Pancreas (tissue), 10 donors: ENCODE measurements at places on chromosomes 3 and 15. TPM values are rescaled to one million over a fixed set of nuclear protein-coding genes. Genes with fewer than 3 reads are reported as not detected.

DNA sequence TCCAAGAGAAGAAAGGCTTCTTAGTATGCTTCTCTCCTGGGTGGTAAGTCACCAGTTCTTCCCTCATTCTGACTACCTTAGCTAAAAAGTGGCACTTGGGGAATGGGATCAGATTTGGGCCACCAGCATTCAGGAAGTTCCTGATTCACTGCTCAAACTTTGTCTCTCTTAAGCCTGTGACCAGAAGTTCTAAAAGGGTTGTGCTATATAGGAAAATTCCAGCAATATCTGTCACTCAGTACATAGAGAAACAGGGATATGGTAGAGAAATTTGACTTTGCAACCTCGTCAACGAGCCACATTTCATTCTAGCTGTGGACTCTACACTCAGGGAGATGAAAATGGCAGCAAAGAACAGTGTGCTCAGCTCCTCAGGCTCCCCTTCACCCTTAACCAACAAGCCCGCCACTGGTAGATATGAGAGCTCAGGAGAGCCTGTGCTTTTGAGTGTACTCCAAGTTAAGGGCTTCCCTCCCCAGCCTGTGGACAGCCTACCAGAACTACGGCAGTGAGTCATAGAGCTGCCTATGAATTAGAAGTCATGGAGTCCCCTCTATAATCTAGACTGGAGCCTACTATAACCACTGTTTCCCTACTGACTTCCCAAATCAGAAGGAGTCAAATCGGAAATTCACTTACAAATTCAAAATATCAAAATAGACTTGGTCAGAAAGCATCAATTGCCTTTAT lies 52.6 kb upstream of the MYO5C start:
- no peak for DNase-seq

DNA sequence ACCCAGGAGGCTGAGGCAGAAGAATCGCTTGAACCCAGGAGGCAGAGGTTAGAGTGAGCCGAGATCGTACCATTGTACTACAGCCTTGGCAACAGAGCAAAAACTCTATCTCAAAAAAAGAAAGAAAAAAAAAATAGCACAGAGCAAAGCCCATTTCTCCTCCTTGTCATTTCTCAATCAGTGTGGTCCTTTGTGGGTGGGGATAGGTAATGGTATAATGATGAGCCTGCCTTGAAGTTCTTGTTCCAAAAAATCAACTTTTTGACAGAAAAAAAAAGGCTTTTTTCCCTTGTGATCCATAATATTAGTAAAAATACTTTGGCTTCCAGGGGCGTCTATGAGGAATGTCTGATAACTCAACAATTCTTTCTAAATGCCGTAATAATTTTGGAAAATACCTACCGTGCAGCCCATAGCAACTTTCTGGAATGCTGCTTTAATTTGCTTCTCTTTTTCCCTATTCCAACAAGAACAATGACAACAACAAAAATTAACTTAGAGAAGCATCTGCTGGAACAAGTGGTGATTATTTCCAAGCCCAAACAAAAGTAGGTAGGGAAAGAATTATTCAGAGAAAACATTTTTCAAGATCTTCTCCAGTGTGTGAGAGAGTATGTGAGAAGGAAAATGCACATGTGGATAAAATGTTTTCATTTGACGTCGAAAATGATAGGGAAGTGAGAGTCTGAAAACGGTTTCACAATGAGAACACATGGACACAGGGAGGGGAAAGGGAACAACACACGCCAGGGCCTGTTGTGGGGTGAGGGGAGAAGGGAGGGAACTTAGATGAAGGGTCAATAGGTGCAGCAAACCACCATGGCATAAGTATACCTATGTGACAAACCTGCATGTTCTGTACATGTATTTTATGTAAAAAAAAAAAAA lies 337.8 kb downstream of the RBMS3 start:
- no peak for DNase-seq

DNA sequence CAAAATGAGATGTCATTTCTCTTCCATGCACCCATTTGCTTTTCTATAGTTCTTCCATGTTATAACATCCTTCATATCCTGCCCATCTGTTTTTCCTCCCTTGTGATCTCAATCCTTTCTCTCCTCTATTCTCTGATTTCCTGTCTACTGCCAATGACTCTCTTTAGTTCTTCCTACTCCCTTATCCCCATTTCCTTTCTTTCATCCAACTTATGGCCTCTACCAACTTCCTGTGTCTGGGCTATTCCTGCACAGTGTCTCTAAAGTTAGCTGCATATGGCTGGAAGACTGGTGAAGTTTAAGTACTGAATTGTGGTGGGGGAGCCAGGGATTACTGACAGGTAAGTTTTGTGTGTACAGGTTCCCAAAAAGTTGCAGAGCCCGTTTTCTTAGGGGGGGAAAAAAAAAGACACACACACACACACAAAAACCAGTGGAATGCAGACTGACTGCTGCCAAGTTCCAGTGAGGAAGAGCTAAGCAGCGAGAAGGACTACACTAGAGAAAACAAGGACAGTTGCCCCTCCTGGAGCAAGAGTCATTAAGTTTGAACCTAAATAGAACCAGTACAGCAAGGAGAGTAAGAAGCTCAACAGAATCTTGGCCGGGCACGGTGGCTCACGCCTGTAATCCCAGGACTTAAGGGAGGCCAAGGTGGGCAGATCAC lies 28.8 kb downstream of the XRN1 start:
- DNase-seq = no peak

GRCh38 chr3:42999212-42999611 lies 20.1 kb downstream of the GASK1A start:
- DNase-seq = no peak

DNA sequence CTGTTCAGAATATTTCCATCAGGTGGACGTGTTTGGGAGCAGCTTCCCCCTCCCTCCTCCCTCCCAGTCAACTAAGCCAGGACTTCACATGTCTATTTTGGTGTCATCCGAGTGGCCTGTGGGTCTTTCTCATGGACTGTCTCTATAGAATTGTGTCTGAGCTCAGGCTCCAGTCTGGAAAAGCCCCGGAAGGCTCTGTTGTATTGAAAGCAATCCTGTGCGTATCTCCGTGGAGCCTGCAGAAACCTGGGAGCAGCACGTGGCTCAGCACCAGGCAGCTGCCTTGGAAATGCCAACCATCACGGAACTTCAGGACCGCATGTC lies 25.2 kb downstream of the COLQ start:
- no peak for DNase-seq

DNA sequence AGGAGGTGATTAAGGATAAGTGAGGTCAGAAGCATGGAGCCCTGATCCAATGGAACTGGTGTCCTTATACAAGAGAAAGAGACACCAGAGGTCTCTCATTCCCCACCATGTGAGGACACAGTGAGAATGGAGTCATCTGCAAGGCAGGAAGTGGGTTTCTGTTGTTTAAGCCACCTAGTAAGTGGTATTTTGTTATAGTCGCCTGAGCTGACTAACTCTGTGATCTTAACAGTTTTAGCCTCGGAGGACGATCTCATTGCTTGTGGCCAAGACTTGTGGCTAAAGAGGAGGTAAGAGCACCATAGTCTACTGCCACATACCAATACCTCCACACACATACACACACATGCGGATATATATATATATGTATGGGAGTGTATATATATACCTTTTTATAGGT lies 73.8 kb downstream of the MCTP2 start:
- DNase-seq = no peak

DNA sequence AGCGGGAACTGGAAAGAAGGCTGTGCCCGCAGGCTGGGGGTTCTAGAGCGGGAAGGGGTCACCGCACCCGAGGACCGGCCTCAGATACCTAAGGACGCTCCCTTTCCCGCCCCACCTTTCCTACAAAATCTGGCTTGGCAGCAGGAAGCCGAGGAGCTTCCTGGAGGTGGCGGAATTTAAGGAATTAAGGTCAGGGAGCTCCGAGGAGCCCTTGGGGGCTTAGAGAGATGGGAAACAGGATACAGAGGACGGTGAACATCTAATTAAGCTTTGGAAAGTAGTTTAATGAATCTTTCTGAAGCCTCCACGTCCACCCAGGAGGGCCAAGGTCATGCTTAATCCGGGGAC lies 507 bp upstream of the AP3B2 start:
- no peak for DNase-seq

- DNase-seq = no peak
Measured at GRCh38 chr3:52645549-52645948, 40.2 kb downstream of the PBRM1 start.

DNA sequence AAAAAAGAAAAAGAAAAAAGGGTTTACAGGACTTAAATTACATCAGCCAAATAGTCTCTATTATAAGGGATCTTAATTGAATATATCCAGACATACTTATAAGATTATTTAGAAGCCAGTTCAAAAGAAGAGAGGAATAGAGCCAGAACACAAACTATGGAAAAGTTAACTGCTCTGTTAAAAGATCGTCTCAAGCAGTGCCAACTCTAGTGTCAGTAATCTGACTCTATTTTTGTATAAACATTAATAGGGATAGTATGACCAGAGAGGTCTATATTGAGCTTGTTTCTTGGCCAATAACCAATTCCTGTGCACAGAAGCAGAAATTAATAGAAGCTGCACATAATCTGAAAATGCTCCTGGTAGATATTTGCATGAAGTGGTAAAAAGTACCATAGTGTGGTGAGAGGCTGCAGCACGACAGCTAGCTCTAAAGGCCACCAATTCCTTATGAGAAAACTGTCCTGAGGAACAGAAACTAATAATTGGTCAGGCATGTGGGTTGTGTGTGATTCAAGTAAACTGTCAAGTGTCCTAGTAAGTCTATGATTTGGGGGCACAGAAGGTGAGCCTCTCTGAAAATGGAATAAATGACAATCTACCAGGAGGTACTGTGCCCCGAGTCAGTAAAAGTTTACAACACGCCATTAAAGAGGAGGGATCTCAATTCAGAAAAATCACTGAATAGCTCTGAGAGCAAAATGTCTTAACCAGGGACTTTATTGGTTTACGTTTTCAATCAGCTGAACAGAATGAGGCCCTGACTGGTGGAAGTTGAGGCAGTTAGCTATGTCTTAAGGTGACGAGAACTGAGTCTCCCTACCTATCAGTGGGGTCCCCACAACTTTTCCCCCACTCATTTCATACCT lies 51.5 kb upstream of the NANOGP8 start:
- DNase-seq = no peak

- no peak for DNase-seq
Measured at GRCh38 chr3:188452158-188452772, 298.3 kb downstream of the LPP start.

GRCh38 chr3:124158168-124158881 lies 166.4 kb upstream of the ROPN1 start:
- no peak for DNase-seq

DNA sequence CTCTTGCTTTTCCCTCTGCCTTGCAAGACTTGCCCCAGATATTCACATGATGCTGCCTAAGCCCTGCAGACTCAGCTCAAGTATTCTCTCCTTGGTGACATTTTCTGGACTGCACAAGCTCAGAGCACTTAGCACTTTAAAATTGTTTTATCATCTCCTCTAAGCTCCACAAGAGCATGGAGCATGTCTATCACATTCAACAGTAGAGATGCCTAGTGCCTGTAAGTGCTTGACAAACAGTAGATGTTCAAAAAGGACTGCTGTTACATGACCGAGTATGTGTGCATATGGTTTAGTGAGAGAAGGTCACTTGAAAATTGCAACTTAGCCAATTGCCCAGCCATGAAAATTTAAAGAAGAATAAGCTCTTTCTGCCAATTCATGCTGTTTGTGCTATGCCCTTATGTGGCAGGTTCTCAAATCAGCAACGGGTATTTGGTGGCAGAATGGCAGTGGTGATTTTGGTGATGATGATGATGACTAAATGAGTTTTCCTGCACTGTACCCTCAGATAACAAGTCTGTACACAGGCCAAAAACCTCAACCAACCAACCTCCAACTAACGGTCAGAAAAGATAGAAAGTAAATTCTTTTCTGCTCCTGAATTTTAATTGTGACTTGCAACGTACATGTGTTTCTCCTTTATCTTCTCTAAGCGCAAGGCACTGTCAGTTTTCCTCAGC lies 647.2 kb upstream of the UBE2E2 start:
- DNase-seq = no peak

DNA sequence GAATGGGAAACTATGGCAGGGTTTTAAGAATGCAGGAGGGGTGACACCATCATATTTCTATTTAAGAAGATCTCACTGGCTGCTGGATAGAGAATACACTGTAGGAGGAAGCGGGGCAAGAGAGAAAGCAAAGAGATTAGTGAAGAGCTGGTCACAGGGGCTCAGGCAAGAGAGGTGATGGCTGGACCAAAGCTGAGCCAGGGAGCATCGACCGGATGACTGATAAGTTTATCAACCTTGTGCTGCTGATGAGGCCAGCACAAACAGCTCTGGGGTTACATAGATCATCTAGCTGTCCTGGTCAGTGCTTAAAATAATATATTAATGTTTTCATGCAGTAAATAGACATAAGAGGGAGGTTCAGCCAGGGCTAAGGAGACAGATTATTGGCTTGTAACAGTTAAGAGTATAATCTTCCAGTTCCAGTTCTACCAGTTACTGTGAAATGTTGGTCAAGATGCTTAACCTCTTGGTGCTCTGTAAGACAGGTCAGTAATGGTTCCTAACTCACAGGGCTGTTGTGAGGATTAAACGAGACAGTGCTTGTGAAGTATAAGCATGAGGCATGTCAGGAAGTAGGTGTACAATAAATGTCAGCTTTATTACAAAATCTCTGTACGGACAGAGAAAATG lies 201.0 kb upstream of the FEZF2 start:
- no peak for DNase-seq

DNA sequence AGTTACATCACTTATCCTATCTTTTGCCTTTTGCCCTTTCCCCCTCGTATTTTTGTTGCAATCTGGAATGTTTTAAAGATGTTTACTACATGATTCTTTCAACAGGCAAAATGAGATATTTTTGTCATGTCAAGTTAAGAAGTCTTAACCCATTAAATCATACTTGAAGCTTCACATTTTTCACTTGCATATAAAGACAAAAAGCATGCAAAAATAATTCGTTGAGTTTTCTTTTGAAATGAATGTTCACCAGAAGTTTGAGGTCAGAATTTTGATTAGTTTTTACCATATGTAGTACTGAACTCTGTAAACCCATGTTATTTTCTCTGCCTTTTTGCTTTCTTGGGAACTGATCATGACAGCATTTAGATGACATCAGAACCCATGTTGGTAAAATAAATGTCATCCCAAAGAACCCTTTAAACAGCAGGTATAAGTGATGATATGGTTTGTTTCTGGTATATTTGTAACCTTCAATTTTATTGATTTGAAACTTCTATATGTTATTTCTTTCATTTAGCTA lies 188.5 kb downstream of the GHSR start:
- DNase-seq = no peak

DNA sequence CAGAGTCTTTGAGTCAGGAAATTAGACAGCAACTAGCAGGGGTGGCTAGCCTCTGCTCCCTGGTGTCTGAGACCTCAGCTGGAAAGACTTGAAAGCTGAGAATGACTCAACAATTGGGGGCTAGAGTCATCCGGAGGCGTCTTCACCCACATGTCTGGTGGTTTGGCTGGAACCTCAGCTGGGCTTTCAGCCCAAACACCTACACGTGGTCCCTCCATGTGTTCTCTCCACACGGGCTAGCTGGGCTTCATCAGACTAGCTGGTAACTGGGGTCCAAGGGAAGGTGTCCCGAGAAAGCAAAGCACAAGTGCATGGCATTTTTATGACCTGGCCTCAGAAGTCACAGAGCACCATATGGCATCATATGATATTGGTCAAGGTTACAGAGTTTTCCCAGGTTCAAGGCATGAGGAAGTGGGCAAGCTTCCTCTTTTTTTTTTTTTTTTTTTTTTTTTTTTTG lies 19.9 kb upstream of the ABHD2 start:
- DNase-seq = no peak

TMEM158 gene
- 1.3 TPM for total RNA-seq

GOLGA8T gene
- total RNA-seq = not detected

ZNF774 gene
- 5.1 TPM for total RNA-seq

SLC22A13 gene
- total RNA-seq = 0.43 TPM

GRK7 gene
- total RNA-seq = not detected

LRRC2 gene
- 1.7 TPM for total RNA-seq

LSMEM2 gene
- total RNA-seq = not detected

PRTG gene
- total RNA-seq = 0.35 TPM

TTC21A gene
- total RNA-seq = 3.1 TPM

PRSS50 gene
- 0.35 TPM for total RNA-seq

AMIGO3 gene
- not detected for total RNA-seq
